ENCODE measurements at places on chromosomes 12 and 14.

- DNase-seq = no peak
These were observed 97.6 kb downstream of the POLR3B start for GRCh38 chr12:106455111-106455510.

DNA sequence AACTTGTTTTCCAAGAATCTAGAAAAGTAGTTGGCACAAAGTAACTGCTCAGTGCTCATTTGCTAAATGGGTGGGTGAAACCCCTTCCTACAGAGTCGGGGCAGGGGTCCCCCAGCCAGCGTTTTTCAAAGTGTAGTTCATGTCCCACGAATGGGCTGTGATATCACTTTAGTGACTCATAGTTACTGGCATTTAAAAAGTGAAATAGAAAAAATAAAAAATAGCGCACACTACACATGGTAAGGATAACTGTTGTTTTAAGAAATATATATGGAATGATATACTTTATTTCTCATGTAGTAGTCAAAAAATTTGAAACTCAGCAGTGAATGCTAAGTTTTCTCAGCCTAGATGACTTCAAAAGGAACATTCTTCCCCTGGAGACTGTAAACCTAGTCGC, 250.4 kb downstream of the CHST11 start:
- no peak for DNase-seq

- DNase-seq = no peak
These were observed 5.9 kb upstream of the APOLD1 start for GRCh38 chr12:12779529-12779928.

DNA sequence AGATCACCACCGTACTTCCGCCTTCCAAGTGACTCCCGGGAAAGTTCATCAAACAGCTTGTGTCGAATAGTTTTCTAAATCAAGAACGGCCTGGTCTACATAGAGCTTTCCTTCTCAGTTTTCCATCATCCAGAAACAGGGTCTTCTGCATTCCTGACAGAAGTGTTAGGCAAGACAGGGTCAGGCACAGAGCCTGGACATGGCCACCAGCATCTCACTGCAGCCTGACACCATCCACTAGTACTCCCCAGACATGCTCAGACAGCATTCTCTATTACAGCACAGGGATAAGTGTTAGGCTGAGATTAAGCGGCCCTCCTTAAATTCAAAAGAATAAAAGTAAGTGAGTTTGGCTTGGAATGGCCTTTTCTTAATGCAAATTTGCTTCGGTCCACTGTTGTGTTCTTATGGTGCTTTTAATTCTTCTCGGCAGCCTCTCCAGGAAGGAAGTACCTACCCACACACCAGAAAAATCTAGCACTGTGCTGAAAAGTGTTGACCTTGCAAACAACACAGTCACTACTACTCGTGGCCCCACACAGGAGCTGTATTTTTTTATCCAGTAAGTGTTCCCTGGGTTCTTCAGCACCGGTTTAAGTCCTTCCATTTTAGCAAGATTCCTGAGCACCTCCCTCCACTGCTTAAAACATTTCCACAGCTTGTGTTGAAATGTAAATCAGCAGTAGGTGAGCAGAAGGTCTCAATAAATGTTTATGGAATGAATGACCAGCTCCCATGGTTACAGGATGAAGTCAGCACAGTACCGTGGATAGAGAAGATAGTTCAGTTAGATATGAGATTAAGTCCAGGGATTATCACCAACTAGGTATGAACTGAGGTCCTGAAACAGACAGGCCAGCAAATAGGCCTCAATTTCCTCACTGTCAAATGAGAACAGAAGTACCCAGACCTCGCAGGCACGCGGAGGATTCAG, 44.1 kb downstream of the SETD3 start:
- no peak for DNase-seq

- peak; percentile 31 for DNase-seq
These were observed 33.4 kb downstream of the FNTB start for GRCh38 chr14:65019944-65020566.

GRCh38 chr12:6145564-6145963, 21.1 kb upstream of the VWF start:
- no peak for DNase-seq

GRCh38 chr12:124684496-124684895, 117.1 kb upstream of the NCOR2 start:
- DNase-seq = peak; percentile 56

DNA sequence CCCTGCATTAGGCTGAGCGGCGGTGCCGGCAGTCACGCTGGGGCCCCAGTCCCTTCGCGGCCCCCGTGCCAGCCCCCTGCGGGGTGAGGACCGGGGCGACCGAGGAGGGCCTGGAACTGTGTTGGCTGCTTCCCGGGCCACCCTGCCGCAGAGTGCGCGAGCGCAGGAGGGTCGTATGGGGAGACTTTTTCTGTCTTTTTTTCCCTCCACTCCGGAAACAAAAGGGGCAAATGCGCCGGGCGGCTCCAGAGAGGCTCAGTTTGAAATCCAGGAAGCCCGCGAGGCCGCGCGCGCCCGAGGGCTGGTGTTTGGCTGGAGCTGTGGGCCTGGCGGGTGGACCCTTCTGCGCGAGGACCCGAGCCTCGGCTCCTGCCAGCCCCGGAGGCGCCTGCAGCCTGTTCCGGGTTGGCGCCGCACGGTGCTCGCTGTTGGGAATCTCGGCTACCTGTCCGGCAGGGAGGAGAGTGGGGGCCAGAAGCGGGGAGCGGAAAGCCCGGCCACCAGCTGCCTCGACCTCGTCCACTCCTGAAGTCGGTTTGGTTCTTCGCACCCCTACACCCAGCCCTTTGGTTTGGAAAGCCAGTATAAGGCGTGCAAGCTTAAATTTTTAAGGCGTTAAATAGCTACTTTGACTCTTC, 638 bp downstream of the PLEKHG3 start:
- peak; percentile 31 for DNase-seq

DNA sequence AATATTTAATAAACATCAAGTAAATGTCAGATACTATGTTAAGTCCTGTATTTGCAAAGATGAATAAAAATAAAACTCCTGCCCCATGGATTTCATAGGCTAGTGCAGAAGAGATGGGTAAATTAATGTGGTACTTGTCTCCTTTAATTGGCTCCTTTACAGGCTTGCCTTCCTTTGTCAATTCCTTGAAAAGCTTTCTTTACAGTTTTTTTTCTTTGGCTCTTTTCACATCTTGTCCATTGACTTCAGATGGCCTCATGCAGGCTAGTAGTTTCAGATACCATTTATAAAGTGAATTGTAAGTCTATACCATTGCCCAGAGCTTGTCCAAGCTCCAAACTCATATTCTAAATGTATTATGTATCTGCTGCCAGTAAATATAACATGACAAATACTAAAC, 128.7 kb upstream of the GARIN2 start:
- no peak for DNase-seq

GRCh38 chr12:84964048-84964447, 51.4 kb upstream of the SLC6A15 start:
- no peak for DNase-seq

DNA sequence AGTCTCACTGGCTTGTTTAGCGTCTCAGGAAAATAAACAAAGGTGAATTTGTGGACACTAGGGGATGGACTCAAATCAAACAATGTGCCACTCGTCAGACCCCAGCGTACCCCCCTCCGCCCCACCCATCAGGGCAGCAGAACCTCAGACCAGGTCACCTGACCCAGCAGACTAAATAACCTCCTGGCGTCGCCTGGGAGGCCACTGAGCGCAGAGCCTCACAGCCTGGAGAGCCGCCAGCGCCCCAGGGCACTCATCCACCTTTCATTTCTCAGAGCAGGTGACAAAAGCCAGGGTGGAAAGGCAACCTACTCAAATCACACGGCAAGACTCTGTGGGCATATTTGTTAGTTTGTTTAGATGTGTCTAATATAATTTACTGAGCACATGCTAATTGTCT, 100.9 kb downstream of the DICER1 start:
- DNase-seq = no peak

DNA sequence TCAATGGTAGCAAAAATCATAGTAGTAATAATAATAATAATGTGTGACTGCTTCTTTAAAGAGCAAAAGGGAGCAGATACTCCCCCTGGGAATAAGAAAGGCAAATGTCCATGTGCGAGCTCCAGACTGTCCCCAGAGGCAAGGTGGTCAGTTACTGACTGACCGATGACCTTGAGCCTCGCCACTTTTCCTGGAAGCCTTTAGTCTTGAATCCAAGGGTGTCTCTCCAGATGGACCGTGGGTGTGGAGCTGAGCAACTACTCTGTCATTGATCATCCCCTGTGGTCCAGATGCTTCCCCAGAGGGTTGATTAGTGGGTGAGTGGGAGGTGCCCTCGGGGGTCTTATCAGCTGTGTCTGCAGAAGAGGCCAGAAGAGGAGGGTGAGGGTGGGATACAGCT, 418.5 kb upstream of the TBX3 start:
- no peak for DNase-seq

GRCh38 chr14:101060171-101060601, 156.7 kb upstream of the RTL1 start:
- no peak for DNase-seq

GRCh38 chr12:130336723-130337487, 782 bp upstream of the PIWIL1 start:
- DNase-seq = no peak

DNA sequence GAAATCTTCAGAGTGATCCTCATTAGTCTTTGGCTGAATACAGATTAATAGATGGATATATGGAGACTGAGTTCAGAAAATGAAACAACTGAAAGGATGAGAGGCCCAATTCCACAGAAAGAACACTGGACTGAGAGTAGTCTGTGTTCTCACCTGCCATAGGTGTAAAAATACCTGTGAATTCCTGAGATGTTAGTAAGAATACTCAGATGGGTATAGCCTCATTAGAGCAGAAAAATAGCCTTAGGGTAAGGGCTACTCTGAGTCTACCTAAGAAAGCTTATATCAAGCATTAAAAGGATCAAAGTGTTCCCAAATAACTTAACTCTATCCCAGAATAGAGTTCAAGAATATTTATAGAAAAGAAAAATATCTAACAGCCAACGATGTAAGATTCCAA, 1510.3 kb upstream of the SEL1L start:
- no peak for DNase-seq

DNA sequence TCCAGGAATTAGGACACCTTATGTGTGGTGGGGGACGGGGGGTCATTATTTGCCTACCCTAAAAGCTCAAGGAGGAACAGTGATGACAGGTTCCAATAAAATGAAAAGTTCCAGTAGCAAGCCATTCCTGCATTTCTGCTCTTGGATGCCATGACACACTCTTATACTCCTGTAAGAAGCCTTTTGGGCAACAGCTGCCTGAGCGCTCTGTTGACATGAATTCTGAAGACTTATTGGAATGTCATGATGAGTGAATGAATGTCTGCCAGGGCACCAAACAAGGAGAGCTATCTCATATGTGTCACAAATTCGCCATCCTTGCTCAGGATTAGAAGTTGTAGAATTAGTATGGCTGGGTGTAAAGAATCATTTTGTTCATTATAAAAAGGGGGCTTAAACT, 36.3 kb downstream of the PTGER2 start:
- DNase-seq = no peak

GRCh38 chr12:86723326-86723725, 467.1 kb upstream of the MGAT4C start:
- DNase-seq = no peak

GRCh38 chr14:55152052-55152753, 23.2 kb downstream of the LGALS3 start:
- DNase-seq = no peak

GRCh38 chr14:75979648-75980565, 1.9 kb downstream of the TGFB3 start:
- DNase-seq = peak; percentile 58

Data from uterus (tissue), 4 donors.